Stimulated activated CD4-positive, alpha-beta T cell treated with anti-CD3 and anti-CD28 coated beads, Interleukin-1b, Interleukin-23, amount 100 ng/mL, for 1 hour (primary cell): ENCODE measurements at places on chromosomes 1 and 21.

GRCh38 chr1:229266832-229267500 lies 3.9 kb upstream of the RAB4A start:
- no peak for DNase-seq

DNA sequence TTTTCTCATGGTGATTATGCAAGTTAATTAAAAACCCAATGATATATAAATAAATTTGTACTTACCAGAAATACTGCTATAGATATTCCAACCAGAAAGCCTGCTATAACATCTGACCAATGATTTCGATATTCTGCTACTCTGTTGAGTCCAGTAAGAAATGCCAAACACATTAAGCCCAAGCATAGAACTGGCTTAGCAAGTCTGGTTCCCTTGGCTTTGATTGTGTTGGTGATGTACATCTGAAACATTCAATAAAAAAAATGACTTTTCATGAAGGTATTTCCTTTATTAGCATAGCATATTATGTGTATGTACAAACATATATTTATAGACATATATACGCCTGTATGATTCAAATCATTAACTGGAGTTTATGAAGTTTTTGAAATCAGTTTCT lies 82.8 kb downstream of the PLPPR5 start:
- no peak for DNase-seq

- no peak for DNase-seq
Measured at GRCh38 chr1:105172788-105173187, 1423.1 kb downstream of the AMY1C start.

GRCh38 chr1:25622531-25622930 lies 5.9 kb downstream of the MAN1C1 start:
- no peak for DNase-seq

DNA sequence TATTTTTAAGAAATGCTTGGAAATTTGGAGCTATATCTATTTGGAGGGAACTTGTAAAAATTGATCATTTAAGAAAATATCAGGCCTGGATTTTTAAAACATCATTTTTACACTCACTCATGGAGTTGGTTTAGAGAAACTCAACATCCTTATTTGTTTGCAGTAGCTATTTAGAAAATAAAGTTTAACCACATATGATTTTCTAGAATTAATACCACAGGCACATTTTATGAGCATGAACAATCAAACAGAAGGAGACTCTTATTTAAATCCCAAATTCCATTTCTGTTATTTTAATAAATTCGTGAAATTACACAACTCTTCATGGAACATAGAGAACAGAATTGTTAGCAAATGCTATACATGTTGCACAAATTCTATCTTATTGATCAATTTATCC lies 3.2 kb downstream of the CDKN2C start:
- DNase-seq, result no peak

GRCh38 chr1:223245411-223245810 lies 102.4 kb upstream of the TLR5 start:
- no peak for DNase-seq

DNA sequence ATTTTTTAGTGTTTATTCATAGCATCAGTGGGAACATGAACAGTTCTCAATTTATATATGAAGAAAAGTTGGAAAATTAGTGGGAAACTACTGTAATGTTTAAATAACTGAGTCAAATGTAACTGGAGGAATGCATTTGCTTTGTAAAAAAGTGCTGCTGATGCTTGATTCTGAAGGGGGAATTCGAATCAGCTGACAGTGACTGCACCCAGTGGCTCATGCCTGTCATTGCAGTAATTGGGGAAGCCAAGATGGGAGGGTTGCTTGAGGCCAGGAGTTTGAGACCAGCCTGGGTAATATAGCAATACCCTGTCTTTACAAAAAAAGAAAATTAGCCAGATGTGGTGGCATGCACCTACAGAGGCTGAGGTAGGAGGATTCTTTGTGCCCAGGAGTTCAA lies 398.4 kb downstream of the ZP4 start:
- no peak for DNase-seq

GRCh38 chr1:181335631-181336030 lies 147.7 kb upstream of the CACNA1E start:
- no peak for DNase-seq

GRCh38 chr1:53482441-53483153 lies 23.4 kb downstream of the DMRTB1 start:
- no peak for DNase-seq

GRCh38 chr1:24564695-24565094 lies 8.8 kb downstream of the NCMAP start:
- no peak for DNase-seq

- DNase-seq, result no peak
Measured at GRCh38 chr1:95582191-95582590, 348.2 kb downstream of the RWDD3 start.

GRCh38 chr21:8993284-8993942 lies 1528.0 kb upstream of the TPTE start:
- DNase-seq, result no peak

GRCh38 chr1:2468041-2468472 lies 8.0 kb upstream of the PLCH2 start:
- peak; percentile 9 for DNase-seq

GRCh38 chr1:101145449-101145820 lies 91.4 kb upstream of the S1PR1 start:
- no peak for DNase-seq

GRCh38 chr21:21851657-21852056 lies 853.4 kb downstream of the NCAM2 start:
- no peak for DNase-seq

DNA sequence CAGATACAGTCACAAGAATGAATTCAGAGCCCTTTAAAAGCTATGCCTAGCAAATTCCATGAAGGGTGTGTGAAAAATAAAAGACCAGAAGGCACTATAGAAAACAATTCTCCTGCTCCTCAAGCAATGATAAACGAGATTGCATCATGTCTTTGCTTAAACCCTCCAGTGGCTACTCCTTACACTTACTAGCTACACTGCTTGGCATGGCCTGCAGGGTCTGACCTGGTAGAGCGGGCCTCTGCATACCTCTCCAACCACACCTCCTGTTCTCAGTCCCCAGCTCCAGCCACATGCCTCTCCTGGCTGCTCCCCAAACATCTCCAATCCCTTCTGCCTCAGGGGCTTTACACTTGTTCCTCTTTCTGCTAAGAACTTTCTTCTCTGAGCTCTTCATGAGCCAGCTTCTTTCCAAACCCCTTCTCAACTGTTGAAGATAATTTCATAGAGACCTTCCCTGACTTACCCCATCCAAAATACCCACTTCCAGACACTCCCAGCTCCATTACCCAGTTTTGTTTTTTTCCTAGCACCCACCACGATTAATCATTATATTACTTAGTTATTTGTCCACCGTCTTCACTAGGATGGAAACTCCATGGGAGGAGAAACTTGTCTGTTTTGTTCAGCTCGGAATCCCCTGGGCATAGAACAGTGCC lies 11.2 kb upstream of the CREG1 start:
- no peak for DNase-seq
